NCI-H2029 treated with DMSO at 0.1 percent for 48 hours (cell line): ENCODE measurements at places on chromosomes 6 and 20.

DNA sequence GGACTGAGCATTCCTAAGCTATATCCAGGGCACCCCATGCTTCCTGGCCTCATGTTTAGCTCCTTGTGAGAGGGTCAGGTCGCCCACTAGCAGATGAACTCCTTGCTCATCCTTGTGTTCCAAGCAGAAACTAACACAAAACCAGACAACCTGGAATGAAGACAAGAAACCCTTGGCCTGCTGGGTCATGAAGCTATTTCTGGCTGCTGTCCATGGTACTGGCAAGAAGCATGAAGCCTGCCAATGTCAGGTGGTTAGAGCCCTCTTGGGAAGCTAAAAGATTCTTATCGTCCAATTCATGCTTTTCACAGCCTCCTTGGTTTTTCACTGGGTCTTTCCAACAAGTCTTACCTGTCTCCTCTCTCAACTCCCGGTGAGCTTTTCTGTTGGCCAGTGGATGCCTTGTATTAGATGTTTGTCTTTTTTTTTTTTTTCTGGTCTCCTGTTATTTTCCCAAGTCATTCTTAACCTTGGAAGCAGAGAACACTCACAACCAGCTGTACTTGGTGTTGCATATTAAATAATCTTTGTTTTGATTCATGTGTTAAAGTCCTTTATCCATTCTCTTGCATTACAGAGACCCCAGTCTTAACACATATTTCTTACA is 180.3 kb downstream of the ANKRD60 start:
- no peak for DNase-seq

- DNase-seq = no peak
These were observed 311.4 kb downstream of the KIF16B start for GRCh38 chr20:16261733-16262273.

GRCh38 chr6:155628306-155628705 is 172.7 kb upstream of the NOX3 start:
- DNase-seq = no peak

DNA sequence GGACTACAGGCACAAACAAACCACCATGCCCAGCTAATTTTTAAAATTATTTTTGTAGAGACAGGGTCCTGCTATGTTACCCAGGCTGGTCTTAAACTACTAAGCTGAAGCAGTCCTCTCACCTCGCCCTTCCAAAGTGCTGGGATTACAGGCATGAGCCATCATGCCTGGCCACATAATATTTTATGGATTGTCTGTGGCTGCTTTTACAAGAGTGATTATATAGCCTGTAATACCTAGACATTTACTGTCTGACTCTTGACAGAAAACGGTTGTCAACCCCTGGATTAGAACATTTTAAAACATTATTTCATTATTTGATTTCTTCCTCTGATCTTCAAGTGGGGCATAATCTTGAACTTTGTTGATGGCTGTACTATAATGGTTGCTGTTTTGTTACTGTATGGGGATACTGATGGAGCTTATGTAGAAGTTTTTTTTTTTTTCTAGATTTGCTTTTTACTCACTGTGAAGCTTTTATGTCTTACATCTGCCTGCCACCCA is 14.3 kb downstream of the PARD6B start:
- DNase-seq = no peak

DNA sequence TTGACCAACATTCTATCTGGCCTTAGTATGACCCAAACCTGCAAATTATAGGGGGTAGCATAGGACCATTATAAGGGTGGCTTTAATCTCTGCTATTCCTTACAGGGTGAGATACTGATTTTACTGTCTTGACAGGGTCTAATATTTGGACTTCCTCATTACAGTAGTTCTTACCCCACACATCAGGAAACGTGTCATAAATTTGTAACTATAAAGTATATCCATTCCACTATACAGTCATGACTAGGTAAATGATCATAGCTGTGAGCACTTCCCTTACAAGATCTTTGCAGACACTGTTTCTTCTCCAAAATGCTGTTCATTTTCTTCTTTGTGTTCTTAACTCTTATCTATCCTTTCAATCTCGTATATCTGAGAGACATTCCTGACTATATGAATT is 518.7 kb upstream of the RNF217 start:
- DNase-seq = no peak

DNA sequence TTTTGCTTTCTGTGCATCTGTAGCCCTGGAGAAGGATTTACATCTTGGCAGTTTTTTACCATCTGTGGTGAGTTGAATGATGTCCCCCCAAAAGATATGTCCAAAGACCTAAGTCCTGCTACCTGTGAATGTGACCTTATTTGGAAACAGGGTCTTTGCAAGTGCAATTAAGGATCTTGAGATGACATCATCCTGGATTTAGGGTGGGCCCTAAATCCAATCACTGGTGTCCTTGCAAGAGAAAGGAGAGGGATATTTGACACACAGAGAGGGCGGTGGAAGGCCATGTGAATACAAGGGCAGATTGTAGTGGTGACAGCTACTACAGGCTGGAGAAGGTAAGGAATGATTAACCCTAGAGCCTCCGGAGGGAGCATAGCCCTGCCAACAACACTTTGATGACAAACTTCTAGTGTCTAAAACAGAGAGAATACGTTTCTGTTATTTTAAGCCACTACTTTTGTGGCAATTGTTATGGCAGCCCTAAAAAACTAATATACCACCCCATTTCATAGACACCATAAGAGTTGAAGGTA is 35.1 kb downstream of the MKKS start:
- DNase-seq = no peak

GRCh38 chr6:33651403-33651802 is 30.3 kb downstream of the ITPR3 start:
- no peak for DNase-seq

DNA sequence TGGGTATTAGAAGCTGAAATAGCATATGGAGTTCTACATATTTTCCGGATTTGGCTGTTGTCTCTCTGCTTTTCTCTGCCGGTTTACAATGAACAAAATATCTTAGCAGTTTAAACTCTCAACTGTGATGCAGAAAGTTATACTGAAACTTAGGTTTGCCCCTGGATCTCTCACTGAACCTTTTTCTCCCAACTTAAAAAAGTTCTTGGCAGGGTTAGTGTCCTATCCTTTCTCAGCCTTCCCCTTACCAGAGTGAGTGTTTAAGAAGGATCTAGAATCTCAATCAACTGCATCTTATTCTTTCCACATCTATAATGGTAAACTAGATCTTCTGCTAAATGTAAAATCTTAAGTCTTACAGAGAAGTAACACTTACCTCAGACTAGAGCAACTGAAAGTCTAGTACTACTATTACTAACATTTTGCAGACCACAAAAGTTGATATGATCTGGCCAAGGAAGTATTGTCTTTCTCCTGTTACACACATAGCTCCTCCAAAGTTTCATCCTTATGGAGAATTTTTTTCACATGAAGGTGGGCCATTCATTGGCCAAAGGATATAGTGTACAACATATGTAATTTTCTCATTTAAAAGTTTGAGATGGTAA is 392.3 kb upstream of the RUNX2 start:
- no peak for DNase-seq

DNA sequence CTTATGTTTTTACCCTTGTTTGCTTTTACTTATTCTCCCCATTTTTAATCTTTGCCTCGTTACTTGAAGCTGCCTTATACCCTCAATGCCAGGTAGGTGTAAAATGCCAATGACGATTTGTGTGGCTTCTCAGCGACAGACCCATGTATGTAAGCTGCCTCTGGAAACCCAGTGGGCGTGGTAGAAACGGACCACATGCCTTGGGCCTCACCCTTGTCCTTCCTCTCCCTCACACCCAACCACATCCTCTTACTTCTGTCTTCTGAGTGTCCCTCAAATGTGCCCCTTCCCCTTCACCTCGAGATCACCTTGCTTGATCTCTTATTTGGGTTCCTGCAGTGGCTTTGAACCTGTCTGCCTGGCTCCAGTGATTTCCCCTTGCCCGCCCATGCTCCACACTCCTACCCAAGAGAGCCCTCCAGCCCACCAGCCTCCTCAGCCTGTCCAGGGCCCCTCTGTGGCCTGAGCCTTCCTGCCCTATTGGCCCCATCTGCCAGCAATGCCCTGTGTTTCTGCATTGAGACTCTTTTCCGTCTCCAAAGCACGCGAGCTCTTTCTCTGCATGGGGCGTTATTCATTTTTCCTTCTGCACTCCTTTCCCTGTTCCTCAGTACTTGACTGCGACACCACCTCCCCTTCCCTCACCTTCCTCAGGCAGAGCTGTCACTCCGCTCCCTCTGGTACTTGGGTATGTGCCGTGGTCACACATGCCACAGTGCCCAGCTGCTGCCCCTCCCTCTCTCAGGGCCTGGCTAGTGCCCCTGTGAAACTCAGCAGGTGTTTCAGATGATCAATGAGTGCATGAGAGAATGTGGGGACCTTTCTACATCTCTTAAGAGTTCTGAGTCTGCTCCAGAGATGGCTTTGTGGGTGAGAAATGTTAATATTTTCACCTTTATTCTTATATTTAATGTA is 115.4 kb downstream of the SLX4IP start:
- no peak for DNase-seq

DNA sequence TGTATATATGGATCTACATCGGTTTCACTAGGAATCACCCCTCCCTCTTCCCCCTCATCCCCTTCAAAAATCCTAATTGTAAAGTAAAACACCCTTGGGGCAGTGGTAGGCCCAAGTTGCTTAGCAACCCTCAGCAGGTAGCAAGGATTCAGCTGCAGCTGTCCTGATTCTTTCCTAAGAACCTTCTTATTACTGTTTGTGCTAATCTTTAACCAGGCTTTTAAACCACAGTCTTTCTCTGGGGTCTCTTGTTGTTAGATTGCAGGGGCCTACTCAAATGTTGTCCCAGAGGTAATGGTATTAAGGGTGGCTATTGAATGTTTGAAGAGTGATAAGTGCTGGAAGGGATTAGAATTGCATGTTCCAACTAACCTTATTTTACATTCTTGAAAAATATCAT is 46.4 kb downstream of the PRL start:
- DNase-seq = no peak

GRCh38 chr6:132087391-132087790 is 136.2 kb upstream of the CCN2 start:
- no peak for DNase-seq

GRCh38 chr6:147222160-147222838 is 18.1 kb downstream of the STXBP5 start:
- DNase-seq = no peak

DNA sequence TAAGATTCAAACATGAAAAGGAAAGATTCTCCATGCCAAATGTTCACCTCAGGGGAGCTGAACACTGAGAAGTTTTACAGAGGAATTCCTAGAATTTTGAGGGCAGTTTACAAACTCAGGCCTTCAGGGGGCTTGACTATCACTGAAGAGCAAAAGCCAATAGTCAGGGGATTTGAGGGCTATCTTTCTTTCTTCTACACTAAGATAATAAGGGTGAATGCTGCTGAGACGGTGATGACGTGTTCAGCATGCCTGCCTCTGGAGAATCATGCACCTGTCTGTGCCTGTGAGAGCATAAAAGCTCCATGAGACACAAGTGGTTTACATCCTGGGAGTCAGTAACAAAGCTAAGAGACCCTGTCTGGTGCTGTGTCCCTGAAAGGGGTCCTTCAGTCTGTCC is 1085.6 kb downstream of the KIF16B start:
- no peak for DNase-seq

DNA sequence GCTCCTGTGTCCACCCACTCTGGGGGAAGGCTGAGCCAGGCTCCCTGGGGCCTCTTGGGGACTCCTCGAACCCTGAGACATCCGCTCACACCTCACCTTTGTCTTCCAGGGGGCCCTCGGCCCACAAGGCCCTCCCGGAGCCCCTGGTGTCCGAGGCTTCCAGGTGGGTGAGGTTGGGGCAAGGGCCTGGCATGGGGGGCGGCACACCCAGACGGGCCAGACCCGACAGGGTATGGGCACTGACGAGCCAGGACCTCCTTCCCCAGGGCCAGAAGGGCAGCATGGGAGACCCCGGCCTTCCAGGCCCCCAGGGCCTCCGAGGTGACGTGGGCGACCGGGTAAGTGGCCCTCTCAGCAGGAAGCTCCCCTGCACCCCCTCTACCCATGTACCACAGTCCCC is 13.4 kb downstream of the COL9A3 start:
- no peak for DNase-seq

DNA sequence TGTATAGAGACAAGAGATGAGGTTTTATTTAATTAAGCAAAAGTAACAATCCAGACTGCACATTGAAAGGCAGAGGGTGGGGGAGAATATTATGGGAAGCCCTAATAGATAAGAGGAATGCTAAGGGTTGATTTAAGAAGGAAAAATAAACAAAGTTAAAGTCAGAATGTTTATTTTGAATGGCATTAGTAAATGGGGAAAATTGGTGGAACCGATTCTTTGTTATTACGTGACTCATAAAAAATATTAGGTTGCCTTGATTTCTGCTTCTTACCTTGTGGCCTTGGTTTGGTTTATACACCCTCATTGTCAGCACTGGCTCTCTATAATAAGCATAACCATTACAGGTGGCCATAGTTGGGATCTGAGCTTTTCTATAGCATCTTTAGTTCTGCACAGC is 674.8 kb upstream of the CITED2 start:
- DNase-seq = no peak

GRCh38 chr6:133286765-133287164 is 45.6 kb downstream of the EYA4 start:
- no peak for DNase-seq

DNA sequence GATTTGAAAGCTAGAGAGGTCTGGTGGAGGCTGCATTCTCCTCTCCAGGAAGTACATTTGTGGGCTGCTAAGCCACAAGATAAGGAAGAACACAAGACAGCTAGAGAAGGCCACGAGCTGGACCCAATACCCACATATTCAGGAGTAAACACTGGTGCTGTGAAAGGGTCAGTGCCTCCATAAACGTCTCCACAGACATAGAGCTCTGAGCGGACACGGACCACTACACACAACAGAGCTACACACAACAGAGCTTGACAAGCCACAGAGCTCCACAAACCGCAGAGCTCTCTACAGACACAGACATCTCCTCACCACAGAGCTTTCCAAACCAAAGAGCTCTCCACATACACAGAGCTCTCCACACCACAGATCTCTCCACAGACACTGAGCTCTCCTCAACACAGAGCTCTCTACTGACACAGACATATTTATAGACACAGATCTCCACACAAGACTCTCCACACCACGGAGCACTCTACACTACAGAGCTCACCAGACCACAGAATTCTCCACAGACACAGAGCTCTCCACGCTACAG is 51.9 kb downstream of the ERMARD start:
- no peak for DNase-seq

DNA sequence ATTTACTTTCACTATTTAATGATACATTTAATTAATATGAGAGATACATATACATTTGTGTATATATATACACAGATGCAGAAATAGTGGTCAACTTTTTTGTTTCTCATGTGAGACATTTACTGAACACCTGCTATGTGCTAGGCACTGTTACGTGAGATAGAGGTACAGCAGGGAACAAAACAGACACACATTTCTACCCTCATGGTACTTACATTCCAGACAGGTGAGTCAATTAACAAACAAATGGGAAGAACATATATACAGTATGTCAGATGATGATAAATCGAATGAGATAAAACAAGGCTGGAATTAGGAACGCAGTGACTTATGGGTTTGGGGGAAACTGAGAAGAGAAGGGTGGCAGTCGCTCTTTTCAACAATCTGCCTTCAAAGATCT is 5.1 kb downstream of the TFB1M start:
- no peak for DNase-seq

GRCh38 chr6:46174904-46175303 is 4.1 kb upstream of the ENPP5 start:
- no peak for DNase-seq
